ENCODE measurements at places on chromosomes 12 and 14. TPM values are rescaled to one million over a fixed set of nuclear protein-coding genes. Genes with fewer than 3 reads are reported as not detected.

The VRTN gene
- not detected for total RNA-seq

The LALBA gene
- total RNA-seq: not detected

The PTGDR gene
- total RNA-seq: 0.74 TPM

The RNASE3 gene
- total RNA-seq: not detected

The WNT1 gene
- not detected for total RNA-seq

The CFL2 gene
- total RNA-seq: 6.6 TPM

The GPD1 gene
- total RNA-seq: 0.40 TPM

The DDIT3 gene
- total RNA-seq: 9.8 TPM

The TESPA1 gene
- 81.2 TPM for total RNA-seq

The GARIN6 gene
- not detected for total RNA-seq

All from activated CD8-positive, alpha-beta memory T cell treated with anti-CD3 and anti-CD28 coated beads for 36 hours (primary cell).